ENCODE measurements at places on chromosomes 7 and 10.

GRCh38 chr7:37832194-37832593 lies 16.2 kb upstream of the NME8 start:
- DNase-seq: peak; percentile 84

DNA sequence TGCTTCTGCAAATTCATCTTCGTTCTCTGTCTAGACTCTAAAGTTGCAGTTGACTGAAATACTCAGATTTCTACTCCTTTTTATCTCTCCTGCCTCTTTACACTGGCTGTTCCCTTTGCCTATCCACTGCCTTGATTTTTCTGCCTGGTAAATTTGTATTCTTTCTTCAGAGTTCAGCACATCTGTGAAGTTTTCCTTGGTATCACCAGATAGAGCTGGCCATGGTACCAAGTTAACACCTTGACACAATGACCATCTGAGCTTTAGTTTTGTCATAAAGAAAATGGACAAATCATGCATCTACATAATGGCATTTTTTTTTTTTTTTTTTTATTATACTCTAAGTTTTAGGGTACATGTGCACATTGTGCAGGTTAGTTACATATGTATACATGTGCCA lies 143.0 kb downstream of the PPP1R3A start:
- DNase-seq: no peak

GRCh38 chr10:47406870-47407691 lies 23.0 kb upstream of the ZNF488 start:
- DNase-seq: no peak

- DNase-seq: peak; percentile 88
These were observed 4.6 kb downstream of the ARPC1B start for GRCh38 chr7:99379043-99379577.

- no peak for DNase-seq
These were observed 88.8 kb upstream of the BTBD16 start for GRCh38 chr10:122182308-122182707.

- no peak for DNase-seq
These were observed 39.8 kb upstream of the ELN start for GRCh38 chr7:73988197-73988596.

GRCh38 chr7:91348711-91349110 lies 84.5 kb downstream of the FZD1 start:
- DNase-seq: no peak

GRCh38 chr10:96919785-96920430 lies 87.8 kb downstream of the LCOR start:
- no peak for DNase-seq

- DNase-seq: no peak
These were observed 62.4 kb downstream of the FZD1 start for GRCh38 chr7:91326516-91327199.

- DNase-seq: no peak
These were observed 95.1 kb downstream of the NRBF2 start for GRCh38 chr10:63228237-63228636.

GRCh38 chr7:64863969-64864368 lies 39.1 kb upstream of the ZNF273 start:
- DNase-seq: no peak

DNA sequence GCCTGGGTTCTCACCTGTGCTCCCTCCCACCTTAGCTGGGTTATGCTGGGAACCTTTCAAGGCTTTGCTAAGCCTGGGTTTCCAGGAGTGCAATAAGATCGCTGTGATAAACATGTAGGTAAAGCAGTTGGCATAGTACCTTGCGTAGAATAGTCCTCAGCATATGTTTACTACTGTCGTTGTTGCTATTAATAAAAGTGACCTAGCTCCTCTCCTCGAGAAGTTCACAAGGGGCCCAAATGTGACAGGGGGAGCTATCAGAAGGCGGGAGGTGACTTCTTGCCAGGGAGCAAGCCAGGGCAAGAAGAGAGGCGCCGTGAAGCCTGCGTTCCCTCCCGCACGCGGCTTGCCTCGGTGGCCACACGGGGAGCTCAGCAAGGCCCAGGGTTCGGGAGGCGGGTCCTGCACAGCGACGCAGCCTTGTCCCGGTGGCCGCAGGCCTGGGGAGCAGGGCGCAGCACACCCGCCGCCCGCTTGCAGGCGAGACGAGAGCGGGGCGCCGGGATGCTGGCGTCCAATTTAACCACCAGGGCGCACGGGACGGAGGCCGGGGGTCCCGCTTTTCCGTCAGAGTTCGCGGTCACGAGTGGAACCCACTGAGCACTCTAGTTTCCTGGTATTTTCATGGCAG lies 106.2 kb downstream of the SNX10 start:
- peak; percentile 22 for DNase-seq

- DNase-seq: no peak
These were observed 1.9 kb downstream of the VWC2 start for GRCh38 chr7:49775065-49775948.

DNA sequence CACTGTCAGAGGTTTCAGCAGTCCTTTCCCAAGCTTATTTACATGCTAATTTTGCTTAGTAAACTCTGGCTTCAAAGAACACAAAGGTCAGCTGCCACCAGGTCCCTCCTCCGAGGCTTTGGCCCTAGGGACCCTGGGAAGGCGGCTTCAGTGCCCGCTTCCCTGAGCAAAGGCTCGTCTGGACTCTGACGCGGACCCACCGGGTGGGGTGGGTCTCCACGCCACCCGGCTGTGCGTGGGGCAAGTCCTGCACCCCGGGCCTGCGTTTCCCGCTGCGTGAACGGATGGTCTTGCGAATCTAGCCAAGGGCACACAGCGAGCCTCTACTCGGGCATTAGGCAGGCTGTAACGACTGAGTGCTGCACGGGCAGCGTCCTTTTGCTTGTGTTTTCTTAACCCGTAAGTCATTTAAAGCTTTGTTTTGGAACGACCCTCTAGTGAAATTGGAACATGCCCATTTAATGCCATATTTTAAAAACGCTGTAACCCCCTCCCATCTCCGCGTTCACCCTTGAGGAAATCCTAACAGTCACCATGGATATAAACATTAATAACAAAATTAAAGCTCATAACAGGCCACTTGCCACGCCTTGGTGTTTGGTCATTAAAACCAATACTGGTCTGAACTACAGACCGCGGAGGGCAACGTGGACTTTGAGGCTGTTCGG lies 828 bp downstream of the BNIP3 start:
- peak; percentile 71 for DNase-seq

Measured in tibial artery (tissue), 4 donors.